ENCODE measurements at places on chromosomes 7 and 10. TPM values are rescaled to one million over a fixed set of nuclear protein-coding genes. Genes with fewer than 3 reads are reported as not detected.
A peak's percentile ranks its signal among the peaks of the same experiment; 100 is the strongest.

DNA sequence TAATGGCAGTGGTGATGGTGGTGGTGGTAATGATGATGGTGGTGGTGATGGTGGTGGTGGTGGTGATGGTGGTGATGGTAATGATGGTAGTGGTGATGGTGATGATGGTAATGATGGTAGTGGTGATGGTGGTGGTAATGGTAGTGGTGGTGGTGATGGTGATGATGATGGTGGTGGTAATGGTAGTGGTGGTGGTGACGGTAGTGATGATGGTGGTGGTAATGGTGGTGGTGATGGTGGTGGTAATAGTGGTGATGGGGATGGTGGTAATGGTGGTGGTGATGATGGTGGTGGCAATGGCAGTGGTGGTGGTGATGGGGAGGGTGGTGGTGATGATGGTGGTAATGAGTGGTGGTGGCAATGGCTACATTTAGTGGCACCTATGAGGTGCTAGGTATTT lies 105.7 kb downstream of the GRK5 start:
- peaks cover 45% of the 10 kb centered on the region for H3K4me1 ChIP-seq
- H3K27ac ChIP-seq, result no peak overlapping the region
- no peaks in the 10 kb centered on the region for H3K27me3 ChIP-seq
- H3K4me3 ChIP-seq, result no peak overlapping the region
- DNase-seq, result no peak
- peaks cover 9% of the 10 kb centered on the region for H3K36me3 ChIP-seq

DNA sequence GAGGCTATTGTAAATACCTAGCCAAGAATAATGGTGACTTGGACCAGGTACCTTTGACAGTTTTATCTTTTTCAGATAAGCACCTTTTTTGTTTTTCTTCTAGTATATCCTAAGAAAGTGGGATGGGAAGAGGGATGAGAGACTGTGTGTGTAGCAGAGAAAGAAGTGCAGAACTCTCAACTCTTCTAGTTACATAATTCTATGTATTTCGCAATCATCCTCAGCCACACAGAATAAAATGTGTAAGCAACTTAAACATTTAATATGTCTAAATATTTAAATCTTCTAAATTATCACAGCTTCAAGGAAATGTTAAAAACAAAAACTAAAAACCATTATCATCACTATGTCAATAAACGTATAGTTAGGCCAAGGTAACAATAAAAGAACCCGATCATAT lies 42.6 kb upstream of the GSAP start:
- peaks cover 2% of the 10 kb centered on the region for H3K4me1 ChIP-seq
- no peaks in the 10 kb centered on the region for H3K36me3 ChIP-seq
- H3K27ac ChIP-seq, result no peak overlapping the region
- H3K4me3 ChIP-seq, result no peak overlapping the region
- DNase-seq, result peak; percentile 41

DNA sequence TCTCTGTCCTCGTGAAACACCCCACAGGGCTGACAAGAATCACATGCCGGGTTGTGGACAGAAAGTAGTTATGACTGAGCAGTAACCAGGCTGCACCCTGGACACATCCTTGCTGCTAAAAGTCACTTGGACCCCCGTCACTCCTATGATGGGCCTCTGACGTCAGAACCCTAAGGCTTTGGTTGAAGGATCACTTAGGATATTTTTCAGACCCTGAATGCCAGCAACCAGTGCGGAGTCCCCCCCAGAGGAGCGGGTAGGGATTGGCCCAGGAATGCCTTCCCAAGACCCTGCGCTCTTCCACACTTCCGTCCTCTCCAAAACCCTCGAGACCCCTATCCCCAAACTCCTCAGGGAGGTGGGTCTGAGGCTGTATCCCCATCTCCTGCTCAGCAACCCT lies 52.1 kb downstream of the CFAP46 start:
- no peaks in the 10 kb centered on the region for H3K36me3 ChIP-seq
- peaks cover 32% of the 10 kb centered on the region for H3K27me3 ChIP-seq
- H3K4me3 ChIP-seq, result no peak overlapping the region
- no peak overlapping the region for H3K27ac ChIP-seq

DNA sequence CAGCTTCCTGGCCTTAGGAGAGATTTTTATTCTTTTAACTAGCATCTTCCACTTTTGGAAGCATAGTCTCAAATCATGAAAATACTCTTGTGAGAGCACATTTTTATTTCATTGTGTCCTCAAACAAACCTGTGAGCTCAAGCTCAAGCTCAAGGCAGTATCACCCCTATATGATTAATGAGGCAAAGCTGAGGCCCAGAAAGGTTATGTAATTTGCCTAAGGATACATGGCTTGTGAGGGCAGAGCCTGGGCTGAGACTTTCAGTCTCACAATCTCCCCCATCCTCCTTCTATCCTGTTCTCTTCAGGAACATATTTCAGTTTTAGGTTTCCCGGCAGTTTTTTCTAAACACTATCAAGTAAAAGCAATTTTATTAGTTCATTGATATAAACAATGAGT lies 359.5 kb downstream of the PTEN start:
- H3K27ac ChIP-seq, result no peak overlapping the region
- DNase-seq, result no peak
- H3K4me1 ChIP-seq, result peaks cover 9% of the 10 kb centered on the region

- peak overlapping the region; percentile 73 for H3K4me3 ChIP-seq
- DNase-seq, result no peak
- H3K36me3 ChIP-seq, result peaks cover 9% of the 10 kb centered on the region
- peak overlapping the region; percentile 82 for H3K27ac ChIP-seq
- H3K27me3 ChIP-seq, result no peaks in the 10 kb centered on the region
These were observed 761 bp downstream of the KCTD7 start for GRCh38 chr7:66629222-66630062.

GRCh38 chr10:49629431-49629881 lies 15.6 kb downstream of the CHAT start:
- peaks cover 21% of the 10 kb centered on the region for H3K27me3 ChIP-seq
- DNase-seq, result no peak
- H3K36me3 ChIP-seq, result no peaks in the 10 kb centered on the region
- no peak overlapping the region for H3K4me3 ChIP-seq

- H3K27ac ChIP-seq, result no peak overlapping the region
- DNase-seq, result peak; percentile 53
- H3K27me3 ChIP-seq, result no peaks in the 10 kb centered on the region
- H3K4me1 ChIP-seq, result 0 out of 2 replicates have a peak, but pooled peaks cover 2% of the 10 kb centered on the region
These were observed 41.9 kb downstream of the CYCS start for GRCh38 chr7:25083201-25083600.

- H3K4me1 ChIP-seq, result peaks cover 8% of the 10 kb centered on the region
- H3K4me3 ChIP-seq, result no peak overlapping the region
- peaks cover 7% of the 10 kb centered on the region for H3K36me3 ChIP-seq
- H3K27me3 ChIP-seq, result no peaks in the 10 kb centered on the region
These were observed 36.6 kb downstream of the DNMBP start for GRCh38 chr10:99973190-99973589.

DNA sequence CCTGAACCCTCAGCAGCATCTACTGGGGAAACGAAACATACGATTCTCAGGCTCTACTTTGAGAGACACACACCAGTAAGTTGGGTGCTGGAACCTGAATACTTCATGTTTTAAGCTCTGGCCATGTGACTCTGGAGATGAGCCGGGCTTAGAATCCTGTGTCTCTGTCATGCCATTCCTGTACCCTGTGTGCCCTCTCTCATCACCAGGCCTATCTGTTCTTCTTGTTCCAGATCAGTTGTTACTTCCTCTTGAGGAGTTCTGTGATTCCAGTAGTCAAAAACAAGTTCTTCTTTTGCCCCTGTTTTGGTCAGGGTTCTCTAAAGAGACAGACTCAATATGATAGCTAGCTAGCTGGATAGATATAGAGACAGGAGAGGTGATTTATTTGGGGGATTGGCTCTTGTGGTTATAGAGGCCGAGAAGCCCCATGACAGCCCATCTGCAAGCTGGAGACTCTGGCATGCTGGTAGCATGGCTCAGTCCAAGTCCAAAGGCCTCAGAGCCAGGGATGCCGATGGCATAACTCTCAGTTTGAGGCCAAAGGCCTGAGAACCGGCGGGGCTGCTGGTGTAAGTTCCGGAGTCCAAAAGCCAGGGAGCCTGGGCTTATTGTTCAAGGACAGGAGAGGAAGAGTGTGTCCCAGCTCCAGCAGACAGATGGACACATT lies 54.3 kb downstream of the CHN2 start:
- H3K27me3 ChIP-seq, result no peaks in the 10 kb centered on the region
- H3K4me1 ChIP-seq, result no peaks in the 10 kb centered on the region
- no peak overlapping the region for H3K27ac ChIP-seq
- no peak for DNase-seq
- no peak overlapping the region for H3K4me3 ChIP-seq

DNA sequence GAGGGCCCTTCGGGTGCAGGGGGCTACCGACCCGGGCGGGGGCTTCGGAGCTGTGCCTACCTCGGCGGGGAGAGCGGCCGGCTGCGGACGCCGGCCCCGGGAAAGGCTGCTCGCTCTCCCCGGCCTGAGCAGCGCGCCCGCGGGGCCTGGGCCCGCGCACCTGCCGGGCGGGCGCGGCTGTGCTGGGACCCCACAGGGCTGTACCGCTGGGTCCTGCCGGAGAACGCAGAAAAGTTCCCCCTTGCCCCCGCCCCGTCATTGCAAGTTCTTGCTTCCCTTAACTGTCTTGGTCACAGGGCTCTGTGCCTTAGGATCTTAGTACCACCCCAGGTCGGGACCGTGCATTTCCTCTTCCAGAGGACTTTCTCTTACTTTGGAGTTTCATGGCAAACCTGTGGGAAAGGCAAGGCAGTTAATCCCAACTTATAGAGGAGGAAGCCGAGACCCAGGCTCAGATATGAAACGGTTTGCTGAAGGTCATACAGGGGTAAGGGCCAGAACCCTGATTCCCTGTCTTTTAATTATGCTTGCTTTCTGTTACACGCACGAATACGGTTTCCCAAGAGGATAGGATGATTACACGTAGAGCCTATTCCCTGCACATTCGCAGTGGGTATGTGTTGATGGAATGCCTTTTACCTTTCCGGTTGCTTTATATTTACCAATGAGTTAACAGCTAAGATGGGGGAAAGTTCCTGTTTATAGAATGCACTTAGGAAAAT lies 652 bp downstream of the PCGF5 start:
- DNase-seq, result peak; percentile 19
- peak overlapping the region; percentile 51 for H3K27ac ChIP-seq
- H3K4me3 ChIP-seq, result peak overlapping the region; percentile 95
- H3K27me3 ChIP-seq, result no peaks in the 10 kb centered on the region

DNA sequence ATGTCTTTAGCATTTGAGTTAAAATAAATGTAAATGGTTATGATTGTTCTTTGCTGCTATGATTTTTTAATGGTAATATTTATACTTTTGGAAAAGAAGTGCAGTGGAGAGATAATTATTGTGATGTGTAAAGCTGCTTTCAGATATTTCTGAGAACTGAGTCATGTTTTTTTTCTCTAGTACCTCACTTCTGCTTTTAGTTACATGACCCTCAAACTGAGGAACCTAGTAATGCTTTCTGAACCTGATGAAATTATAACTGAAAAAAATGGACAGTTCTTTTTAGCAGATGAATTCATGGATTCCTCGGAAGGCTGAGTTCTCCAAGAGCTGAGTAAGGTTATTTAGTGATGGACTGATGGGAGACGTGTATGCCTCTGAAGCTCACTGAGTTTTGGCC lies 167.8 kb downstream of the CDCA7L start:
- no peaks in the 10 kb centered on the region for H3K36me3 ChIP-seq
- DNase-seq, result no peak
- H3K27ac ChIP-seq, result no peak overlapping the region
- H3K4me1 ChIP-seq, result no peaks in the 10 kb centered on the region
- H3K27me3 ChIP-seq, result no peaks in the 10 kb centered on the region
- H3K4me3 ChIP-seq, result no peak overlapping the region

- no peak overlapping the region for H3K27ac ChIP-seq
- no peak overlapping the region for H3K4me3 ChIP-seq
- H3K36me3 ChIP-seq, result peaks cover 3% of the 10 kb centered on the region
- no peaks in the 10 kb centered on the region for H3K27me3 ChIP-seq
- peaks cover 5% of the 10 kb centered on the region for H3K4me1 ChIP-seq
These were observed 73.5 kb downstream of the CYTH3 start for GRCh38 chr7:6198689-6199595.

DNA sequence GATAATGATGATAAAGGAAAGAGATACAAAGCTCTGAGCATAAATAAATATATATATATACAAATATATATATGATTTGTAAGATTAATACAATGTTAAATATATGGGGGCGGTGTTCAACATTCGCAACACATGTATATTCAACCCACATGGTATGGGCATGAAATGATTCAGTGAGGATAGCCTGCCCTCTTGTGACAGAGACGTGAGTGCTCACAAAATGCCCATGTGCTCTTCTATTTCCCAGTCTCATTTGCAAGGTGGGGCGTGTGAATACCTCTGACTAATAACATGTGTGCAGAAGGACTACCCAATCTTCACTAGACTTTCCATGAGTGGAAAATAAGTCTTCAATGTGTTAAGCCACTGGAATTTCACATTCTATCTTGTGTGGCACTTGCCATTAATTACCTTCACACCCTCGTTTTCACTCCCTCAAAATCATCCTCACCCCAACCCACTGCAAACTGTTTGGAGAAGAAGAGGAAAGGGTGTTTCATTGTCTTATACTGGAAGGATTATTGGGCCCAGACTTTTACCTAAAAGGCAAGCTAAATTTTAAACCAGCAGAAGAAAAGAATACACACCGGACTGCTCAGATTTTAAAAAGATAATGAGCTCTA lies 26.9 kb downstream of the ASAH2 start:
- H3K36me3 ChIP-seq, result no peaks in the 10 kb centered on the region
- DNase-seq, result peak; percentile 74
- no peak overlapping the region for H3K27ac ChIP-seq
- no peak overlapping the region for H3K4me3 ChIP-seq

DNA sequence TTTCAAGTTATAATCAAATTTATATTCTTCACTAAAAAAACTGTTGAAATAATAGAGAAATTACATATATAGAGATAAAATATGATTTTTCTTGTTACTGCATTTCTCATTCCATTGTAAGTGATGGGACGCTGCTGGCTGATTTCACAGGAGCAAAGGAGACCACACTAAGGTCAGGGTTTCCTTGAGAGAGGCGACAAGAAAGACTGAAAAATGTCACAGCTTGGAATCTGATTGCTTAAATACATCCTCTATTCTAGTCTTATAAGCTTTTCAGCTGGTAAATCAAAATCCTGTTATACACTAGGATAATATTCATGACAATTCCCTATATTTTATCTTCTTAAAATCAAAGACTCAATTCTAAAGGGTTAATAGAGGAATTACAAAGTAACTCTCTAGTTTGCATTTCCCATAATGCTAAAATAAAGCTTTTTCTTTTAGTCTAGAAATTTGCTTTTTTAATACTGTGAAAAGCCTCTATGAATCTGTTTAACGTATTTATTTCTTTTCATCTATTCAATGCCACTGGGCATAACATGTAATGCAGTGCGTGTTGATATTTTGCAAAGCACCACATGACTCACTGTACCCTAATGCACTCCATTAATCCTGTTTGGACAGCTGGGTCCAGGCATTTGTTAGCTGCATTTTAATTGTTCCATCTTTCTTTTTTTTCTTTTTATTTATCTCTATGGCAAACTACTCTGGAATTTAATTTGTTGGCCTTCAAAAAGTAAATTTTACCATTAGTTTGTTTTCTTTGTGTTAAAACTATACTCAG lies 81.7 kb downstream of the RNF32 start:
- no peaks in the 10 kb centered on the region for H3K4me1 ChIP-seq
- no peaks in the 10 kb centered on the region for H3K27me3 ChIP-seq
- no peak overlapping the region for H3K4me3 ChIP-seq
- peak; percentile 24 for DNase-seq
- H3K27ac ChIP-seq, result no peak overlapping the region

- H3K27me3 ChIP-seq, result no peaks in the 10 kb centered on the region
- DNase-seq, result no peak
- H3K36me3 ChIP-seq, result peaks cover 25% of the 10 kb centered on the region
- H3K4me3 ChIP-seq, result no peak overlapping the region
- H3K27ac ChIP-seq, result no peak overlapping the region
These were observed 41.4 kb upstream of the AP5Z1 start for GRCh38 chr7:4733936-4734528.

SPDYE6 gene
- not detected for polyA plus RNA-seq

PTEN gene
- polyA plus RNA-seq, result 14.5 TPM

ST8SIA6 gene
- 0.10 TPM for polyA plus RNA-seq

CNTNAP2 gene
- polyA plus RNA-seq, result not detected

STOX1 gene
- polyA plus RNA-seq, result not detected

EGR2 gene
- 1.2 TPM for polyA plus RNA-seq

TMEM196 gene
- polyA plus RNA-seq, result not detected

PCGF5 gene
- polyA plus RNA-seq, result 9.0 TPM
